ENCODE measurements at places on chromosomes 16 and 17.

DNA sequence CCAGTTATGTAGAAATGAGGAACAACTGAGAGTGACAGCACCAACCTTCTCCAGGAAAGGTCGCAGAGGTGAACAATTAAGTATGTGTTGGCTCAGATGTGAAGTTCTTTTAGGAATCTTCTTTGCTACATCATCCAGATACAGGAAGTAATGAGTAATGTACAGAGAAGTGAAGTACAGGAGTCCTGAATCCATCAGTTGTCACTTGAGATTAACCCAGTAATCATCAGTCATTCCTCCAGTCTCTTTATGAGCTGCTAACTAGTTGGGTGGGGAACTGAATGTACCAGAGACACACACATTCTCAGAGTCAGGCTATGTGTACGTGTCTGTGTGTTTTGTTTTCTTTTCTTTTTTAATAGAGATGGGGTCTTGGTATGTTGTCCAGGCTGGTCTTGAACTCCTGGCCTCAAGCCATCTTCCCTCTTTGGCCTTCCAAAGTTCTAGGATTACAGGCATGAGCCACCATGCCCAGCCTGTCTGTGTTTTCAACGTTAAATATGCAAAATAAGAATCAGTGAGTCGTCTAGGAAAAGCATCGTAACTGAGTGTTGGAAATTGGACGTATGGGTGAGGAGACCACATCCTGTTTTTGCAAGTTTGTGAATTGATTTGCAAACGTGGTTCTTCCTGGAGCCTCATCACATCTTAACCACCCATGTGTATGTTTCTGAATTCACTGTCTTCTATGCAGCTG, 19.9 kb downstream of the ZNF200 start:
- DNase-seq: no peak

DNA sequence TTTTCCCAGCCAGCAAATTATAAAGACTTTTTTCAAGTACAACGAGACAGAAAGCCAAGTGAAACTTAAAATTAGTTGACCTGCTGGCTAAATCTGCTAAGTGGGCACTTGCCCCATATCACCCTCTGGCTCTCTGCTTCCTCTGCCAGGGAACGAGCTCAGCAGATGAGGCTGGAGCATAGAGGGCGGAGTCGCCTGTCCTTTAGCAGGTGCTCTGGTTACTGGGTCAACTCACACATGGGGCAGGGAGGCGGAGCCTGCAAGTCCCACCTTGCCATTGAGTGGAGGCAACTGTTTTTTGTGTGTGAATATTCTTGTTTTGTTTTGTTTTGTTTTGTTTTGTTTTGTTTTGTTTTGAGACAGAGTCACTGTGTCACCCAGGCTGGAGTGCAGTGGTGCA, 62.5 kb downstream of the EMP2 start:
- no peak for DNase-seq

DNA sequence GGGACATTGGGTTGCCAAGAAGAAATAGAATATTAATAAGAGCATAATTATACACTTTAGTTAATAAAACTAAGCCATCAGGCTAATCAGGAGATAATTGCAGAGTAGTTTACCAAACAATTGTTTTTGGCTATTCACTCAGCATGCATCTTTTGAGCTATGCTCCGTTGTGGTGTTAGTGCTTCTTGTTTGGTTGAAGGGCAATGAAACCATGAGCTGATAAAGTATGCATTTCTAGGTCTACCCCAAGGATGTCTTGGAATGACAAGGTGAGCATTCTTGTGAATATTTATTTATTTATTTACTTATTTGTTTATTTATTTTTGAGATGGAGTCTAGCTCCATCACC, 6.4 kb downstream of the HLF start:
- no peak for DNase-seq

GRCh38 chr17:61294286-61294685, 105.4 kb upstream of the TBX2 start:
- DNase-seq: no peak

DNA sequence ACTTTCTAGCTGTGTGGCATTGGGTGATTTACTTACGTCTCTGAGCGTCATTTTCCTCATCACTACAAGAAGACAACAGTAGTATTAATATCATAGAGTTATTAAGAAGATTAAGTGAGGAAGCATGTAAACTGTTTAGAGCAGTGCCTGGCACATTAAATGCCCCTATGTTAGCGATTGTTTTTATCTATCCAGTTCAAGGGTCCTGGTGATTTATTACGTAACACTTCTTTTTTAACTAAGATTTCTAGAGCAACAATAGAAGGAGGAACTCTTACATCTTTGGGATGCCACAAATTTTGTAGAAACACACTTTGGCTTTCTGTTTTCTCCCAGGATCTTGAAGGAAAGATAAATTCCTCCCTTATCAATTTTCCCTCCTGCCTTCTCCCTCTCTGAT, 3.3 kb upstream of the GAS7 start:
- no peak for DNase-seq

DNA sequence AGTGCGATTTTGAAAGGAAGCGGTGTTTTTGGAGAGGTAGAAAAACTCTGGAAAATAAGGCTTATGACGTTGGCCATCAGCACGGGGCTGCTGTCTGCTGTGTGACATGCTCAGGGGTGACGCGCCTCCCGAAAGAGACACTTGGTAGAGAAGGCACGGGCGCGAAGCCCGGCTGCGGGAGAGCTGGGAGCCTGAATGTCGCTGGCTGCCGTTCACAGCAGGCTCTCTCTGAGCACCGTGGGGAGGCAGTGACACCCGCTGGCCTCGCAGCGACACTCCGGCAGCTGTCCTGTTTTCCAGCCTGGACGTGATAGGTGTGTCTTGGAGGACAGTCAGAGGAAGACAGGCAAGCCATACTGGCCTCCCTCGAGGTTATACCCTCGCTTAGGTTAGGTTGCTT, 759.1 kb upstream of the RBFOX1 start:
- DNase-seq: no peak

- no peak for DNase-seq
Observed at GRCh38 chr17:41824086-41824485, 11.3 kb downstream of the FKBP10 start.

DNA sequence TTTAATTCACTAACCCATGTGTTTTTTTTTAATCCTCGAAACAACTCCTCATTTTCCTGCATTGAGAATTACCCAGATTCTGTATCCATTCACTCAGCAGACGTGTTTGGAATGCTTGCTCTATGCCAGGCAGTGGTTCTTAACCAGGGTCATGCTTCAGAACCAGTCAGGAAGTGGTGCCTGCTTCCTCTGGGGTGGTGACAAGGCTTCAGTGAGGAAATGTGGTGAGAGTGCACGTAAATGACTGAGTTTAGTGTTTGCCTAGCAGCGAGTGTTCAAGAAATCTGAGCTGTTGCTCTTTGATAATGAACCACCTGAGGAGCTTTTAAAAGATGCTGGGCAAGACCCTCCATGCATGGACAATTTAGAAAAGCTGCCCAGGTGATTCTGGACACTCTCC, 9.9 kb downstream of the ZFP90 start:
- no peak for DNase-seq

DNA sequence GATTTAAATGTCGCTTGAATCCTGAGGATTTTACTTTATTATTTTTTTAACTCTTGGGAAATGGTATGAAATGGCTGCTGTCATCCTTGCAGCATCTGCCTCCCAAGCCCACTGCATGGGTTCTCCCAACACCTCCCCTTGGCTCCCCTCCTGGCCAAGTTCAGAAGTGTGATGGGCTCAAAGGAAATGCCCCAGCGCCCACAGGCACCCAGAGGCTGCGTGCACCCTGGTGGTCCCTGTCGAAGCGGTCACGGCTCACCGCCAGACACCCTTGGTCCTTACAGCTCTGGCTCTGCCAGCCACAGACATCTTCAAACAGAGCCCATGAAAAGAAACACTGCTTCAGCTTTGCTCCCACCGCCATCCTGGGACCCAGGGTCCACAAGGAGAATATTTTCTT, 334.7 kb downstream of the SOX9 start:
- no peak for DNase-seq

- no peak for DNase-seq
Observed at GRCh38 chr16:11007714-11008280, 63.4 kb downstream of the CLEC16A start.

GRCh38 chr16:35150805-35151312, 1691.4 kb downstream of the TP53TG3F start:
- no peak for DNase-seq
